ENCODE measurements at places on chromosomes 1 and 21. TPM values are rescaled to one million over a fixed set of nuclear protein-coding genes. Genes with fewer than 3 reads are reported as not detected.

DNA sequence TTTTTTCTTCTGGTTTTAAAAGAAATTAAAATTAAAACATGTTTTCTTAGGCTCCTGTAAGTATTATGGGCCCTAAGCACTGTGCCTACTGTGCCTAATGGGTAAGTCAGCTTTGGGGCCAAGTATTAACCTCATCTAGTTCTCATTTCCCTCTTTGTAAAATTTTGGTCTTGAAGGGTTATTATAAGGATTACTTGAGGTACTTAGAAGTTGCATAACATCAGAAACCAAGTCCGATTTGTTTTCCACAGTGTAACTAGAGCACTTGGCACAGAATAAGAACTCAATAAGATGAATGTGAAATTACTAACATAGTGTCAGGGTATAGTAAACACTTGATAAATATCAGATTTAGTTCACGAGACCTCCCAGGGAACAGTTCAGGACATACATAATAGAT lies 16.4 kb upstream of the OSBPL9 start:
- DNase-seq = no peak

DNA sequence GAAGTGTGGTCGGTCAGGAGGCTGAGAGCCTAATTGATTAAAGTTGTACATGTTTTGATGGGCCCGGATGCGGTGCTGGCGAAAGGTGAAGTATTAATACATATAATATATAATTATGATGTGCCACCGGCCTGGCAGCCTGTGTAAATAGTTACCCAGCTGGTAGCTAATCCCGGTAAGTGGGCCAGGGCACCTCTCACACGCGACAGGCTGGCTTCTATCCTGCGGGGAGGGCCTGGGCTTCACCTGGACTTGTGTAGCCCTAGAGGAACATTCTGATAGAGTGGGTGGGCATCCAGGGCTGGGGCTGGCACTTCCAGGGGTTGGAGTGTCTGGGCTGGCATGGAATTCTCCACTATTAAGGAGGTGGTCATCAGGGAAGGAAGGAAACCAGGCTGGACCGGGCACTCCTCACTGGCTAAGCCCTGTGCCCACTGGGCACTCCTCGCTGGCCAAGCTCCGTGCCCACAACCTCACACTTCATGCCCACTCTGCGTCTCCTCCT lies 48.3 kb downstream of the IGSF21 start:
- DNase-seq = no peak

DNA sequence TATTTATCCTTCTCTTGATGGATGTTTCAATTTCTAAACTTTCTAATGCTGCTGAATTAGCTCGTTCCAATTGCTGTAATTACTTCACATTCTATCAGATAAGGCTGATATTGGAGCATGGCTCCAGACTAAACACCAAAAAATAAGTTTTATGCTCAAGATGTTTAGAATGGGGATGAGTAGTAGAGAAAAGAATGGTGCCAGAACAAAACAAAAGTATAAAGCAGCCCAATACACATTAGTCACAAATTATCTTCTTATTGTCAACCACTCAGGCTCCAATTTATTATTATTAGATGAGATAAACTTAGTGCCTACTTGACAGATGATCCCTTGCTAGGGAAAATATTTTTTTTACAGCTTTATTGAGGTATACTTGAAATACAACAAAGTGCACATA lies 21.8 kb downstream of the ATPAF1 start:
- no peak for DNase-seq

DNA sequence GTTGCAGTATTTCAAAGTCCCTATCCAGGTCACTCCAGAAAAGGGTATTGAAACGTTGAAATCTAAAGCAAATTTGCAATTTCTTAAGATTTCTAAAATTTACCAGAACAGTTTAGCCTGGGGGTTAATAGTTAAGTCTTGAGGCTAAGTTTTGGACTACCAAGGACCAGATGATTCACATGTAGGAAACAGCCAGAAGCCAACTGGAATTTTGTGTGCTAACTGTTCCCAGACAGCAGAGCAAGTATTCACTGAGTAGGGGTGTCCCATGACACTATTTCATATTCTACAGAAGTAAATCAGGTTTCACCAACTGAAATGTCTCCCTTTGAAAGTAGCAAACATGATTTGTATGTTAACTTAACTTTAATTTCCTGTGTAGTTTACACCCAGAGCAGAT lies 11.5 kb upstream of the C1orf105 start:
- DNase-seq = no peak

DNA sequence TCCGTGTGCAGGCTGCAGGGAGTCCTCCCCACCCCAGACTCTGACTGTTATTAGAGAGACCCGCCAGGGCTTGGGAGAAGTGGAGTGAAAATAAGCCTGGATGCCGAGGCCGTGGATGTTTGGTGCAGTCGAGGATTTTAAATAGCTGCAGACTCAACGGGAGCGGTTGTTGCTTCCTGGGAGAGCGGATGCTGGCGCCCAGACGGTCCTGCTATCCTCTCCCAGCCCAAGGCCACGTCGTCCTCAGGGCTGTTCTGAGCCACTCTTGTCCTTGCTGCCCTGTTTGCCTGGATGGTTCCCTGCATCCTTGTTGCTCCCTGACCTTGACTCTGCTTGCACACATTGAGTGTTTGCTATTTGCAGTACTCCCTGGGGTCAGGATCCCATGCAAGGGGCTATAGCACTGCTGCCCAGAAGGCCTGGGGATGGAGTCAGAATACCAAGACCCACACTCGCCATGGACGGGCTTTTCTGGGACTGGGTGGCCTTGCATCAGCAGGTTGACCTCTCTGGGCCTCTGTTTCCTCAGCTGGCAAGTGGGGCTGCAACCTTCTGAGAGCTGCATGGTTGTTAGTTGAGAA lies 205.3 kb upstream of the C1orf174 start:
- DNase-seq = no peak

GRCh38 chr1:23387494-23387893 lies 17.9 kb upstream of the ZNF436 start:
- DNase-seq = no peak

- no peak for DNase-seq
Measured at GRCh38 chr1:86687595-86687994, 16.8 kb upstream of the SH3GLB1 start.

DNA sequence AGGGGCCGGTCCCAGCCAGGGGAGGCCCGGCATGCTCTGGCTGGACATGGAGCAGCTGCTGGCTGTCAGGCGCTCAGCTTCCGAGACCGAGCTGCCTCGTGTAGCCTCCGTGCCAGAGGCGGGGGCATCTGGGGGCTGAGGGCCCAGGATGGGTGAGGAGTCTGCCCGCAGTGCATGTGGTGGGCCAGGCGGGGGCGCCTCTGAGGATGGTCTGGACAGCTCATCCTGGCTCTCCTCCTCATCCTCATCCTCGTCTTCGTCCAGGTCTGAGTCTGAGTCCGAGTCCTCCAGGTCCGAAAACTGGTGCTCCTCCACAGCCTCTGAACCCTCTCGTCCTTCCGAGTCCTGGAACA lies 28.9 kb upstream of the EDN2 start:
- peak; percentile 30 for DNase-seq

DNA sequence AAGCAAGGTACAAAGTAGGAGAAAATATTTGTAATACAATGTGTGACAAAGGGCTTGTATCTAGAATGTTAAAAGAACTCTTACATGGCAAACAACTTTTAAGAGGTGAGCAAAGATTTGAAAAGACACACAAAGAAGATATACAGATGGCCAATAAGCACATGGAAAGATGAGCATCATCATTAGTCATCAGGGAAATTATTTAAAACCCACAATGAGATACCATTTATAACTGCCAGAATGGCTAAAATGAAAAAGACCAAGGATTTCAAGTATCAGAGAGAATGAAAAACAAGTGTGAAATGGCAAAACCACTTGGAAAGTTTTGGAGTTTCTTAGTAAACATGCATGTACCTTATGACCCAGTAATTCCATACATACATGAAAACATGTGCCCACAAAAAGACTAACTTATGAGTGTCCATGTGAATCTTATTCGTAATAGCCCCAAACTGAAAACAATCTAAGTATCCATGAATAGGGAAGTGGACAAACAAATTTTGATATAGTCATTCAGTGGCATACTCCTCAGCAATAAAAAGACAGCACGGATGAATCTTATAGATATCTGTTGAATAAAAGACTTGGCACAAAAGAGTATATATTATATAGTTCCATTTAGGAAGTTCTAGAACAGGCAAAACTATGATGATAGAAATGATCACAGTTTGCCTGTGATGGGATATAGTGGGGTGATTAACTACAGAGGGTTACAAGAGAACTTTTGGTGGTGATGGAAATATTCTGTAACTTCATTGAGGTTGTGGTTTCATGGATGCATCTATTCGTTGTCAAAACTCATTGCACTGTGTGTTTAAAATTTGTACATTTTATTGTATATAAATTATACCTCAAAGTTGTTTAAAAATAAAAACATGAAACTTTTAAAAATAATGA lies 82.0 kb downstream of the DISP1 start:
- no peak for DNase-seq

- DNase-seq = no peak
Measured at GRCh38 chr1:94955767-94956632, 29.1 kb upstream of the CNN3 start.

DNA sequence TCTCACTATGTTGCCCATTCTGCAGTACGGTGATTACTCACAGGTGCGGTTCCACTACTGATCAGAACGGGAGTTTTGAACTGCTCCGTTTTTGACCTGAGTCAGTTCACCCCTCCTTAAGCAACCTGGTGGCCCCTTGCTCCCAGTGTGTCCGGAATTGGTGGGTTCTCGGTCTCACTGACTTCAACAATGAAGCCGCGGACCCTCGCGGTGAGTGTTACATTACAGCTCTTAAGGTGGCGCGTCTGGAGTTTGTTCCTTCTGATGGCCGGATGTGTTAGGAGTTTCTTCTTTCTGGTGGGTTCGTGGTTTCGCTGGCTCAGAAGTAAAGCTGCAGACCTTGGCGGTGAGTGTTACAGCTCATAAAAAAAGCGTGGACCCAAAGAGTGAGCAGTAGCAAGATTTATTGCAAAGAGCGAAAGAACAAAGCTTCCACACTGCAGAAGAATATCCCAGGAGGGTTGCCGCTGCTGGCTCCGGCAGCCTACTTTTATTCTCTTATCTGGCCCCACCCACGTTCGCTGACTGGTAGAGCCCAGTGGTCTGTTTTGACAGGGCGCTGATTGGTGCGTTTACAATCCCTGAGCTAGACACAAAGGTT lies 17.6 kb upstream of the PARP1 start:
- no peak for DNase-seq

- DNase-seq = no peak
Measured at GRCh38 chr1:219432191-219432606, 180.7 kb downstream of the ZC3H11B start.

DNA sequence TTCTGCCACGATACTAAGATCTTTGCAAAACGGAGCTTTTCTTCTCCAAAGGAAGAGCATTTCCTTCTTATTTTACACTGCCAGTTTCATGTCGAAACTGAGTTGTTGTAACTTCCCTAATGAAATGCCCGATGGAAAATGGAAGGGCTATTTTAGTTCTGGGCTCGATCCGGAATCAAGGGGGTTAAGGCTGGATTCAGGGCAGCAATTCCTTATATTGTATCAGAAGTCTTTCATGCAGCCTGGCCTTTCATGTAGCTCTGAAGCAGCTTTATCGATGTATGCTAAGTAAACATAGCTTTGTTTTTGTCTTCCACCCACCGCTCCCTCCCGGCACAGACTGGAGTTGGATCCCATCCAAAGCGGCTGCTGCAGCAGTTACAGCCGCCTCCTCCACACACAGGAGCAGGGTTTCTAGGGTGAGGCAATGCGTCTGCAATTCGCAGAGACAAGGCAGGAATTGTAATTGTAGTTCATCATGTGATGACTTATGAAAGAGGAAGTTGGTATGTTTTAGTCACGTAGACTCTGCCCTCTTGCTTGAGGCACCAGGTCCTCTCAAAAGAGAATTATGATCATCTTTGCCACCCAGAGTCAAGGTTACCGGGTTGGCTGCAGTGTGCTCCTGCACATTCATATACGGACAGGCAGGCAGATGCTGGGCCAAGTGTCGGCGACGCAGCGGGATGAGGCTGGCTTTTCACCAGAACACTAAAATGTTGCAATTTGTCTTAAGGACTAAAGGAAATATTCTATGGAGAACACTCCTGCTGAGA lies 2.6 kb upstream of the IRF2BP2 start:
- peak; percentile 95 for DNase-seq

GRCh38 chr1:63812071-63812700 lies 38.4 kb downstream of the ROR1 start:
- no peak for DNase-seq

DNA sequence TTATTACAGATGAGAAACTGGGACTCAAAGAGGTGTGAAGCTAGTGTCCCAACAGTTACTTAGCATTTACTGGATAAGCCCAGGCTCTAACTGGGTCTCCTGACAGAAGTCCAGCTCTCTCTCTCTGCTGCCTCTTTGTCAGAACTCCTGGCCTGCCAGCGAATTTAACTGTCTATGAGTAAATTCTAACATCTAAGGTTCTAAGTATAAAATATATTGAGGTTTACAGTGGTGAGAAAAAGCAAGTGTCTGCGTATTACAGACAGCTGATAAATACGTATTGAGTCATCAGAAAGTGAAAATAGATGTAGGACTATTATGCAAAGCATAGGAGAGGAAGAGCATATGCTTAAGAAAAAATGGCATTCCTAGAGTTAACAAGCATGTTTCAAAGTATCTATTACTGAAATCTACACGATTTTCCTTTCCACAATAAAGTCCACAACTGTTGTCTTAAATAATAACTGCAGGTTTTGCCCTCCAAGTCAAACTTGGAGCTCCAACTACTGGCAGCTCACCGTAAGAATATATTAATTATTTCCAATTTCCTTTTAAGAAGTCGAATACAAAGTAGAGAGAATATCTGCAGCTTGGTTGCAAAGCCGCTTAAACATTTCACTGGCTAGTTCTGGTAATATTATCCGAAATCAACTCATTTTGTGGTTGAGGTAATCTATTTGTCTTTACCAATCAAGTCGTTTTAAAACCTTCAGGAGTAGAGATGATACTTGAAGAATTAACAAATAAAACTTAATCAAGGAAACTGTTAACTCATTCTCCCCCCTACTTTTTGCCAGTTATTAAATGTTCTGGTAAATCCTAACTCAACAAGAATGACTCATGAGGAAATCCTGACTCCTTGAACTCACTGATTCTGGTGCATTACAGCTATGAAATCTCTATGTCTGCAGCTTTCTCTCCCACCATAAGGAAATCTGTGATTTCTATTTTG lies 1.4 kb upstream of the RGS2 start:
- no peak for DNase-seq

Gene ALX3
- not detected for total RNA-seq

Gene SH2D2A
- total RNA-seq = 3.1 TPM

Gene CDA
- 63.8 TPM for total RNA-seq

Gene COA7
- total RNA-seq = 18.6 TPM

Gene ST6GALNAC3
- total RNA-seq = 6.7 TPM

Gene TMPRSS15
- total RNA-seq = not detected

Gene CLCA1
- 1,205 TPM for total RNA-seq

Gene GNAT2
- total RNA-seq = not detected

Gene C1orf50
- 9.8 TPM for total RNA-seq
